ENCODE measurements at places on chromosomes 3 and 15.

DNA sequence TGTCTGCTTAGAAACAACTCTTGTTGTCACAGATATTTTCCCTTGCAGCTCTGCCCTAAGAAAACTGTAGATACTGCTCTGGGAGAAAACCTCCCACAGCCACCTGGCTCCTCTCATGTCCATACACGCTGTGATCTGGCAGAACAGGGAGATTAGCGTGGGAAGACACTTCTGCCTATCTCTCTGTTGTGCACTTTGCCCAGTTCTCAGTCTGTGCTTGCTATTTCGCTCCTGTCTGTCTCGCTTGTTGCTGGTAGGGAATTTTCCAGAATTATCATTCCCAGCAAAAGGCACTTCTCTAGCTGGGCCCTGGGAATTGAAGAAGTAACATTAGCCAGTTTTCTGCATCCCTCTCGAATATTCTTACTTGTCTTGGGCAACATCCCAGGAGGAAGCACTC lies 8.1 kb upstream of the GATM start:
- H3K27ac ChIP-seq = no peak overlapping the region
- no peak for DNase-seq
- H3K27me3 ChIP-seq = peaks cover 8% of the 10 kb centered on the region
- H3K4me1 ChIP-seq = peaks cover 9% of the 10 kb centered on the region
- no peak overlapping the region for H3K4me3 ChIP-seq

DNA sequence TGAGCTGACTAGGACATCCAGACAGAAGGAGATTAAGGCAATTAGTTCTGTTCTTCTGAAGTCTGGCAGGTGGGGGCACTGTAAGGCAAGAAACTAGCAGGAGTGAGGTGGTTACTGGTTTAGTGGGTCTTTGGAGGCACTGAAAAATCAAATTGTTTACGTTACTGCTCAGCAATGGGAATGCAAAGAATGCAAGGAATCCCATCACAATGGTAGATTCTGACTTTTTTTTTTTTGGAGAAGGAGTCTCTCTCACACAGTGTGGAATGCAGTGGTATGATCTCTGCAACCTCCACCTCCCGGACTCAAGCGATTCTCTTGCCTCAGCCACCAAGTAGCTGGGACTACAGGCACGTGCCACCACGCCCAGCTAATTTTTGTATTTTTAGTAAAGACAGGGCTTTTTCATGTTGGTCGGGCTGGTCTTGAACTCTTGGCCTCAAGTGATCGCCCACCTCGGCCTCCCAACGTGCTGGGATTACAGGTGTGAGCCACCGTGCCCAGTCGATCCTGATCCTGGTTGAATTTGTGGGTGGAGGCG lies 16.4 kb downstream of the FAM107A start:
- H3K4me1 ChIP-seq = peaks cover 3% of the 10 kb centered on the region
- peak overlapping the region; percentile 50 for H3K27ac ChIP-seq
- H3K36me3 ChIP-seq = no peaks in the 10 kb centered on the region
- H3K27me3 ChIP-seq = no peaks in the 10 kb centered on the region
- peak; percentile 95 for DNase-seq
- no peak overlapping the region for H3K4me3 ChIP-seq

- H3K4me3 ChIP-seq = no peak overlapping the region
- DNase-seq = no peak
- H3K27ac ChIP-seq = no peak overlapping the region
- H3K36me3 ChIP-seq = no peaks in the 10 kb centered on the region
- H3K4me1 ChIP-seq = no peaks in the 10 kb centered on the region
- peaks cover 4% of the 10 kb centered on the region for H3K27me3 ChIP-seq
These were observed 137.5 kb upstream of the PRR23C start for GRCh38 chr3:139182143-139182542.

GRCh38 chr3:58591517-58592510 lies 14.6 kb upstream of the FAM107A start:
- H3K4me3 ChIP-seq = no peak overlapping the region
- H3K36me3 ChIP-seq = no peaks in the 10 kb centered on the region
- H3K27me3 ChIP-seq = peaks cover 24% of the 10 kb centered on the region
- no peaks in the 10 kb centered on the region for H3K4me1 ChIP-seq
- no peak overlapping the region for H3K27ac ChIP-seq
- no peak for DNase-seq

DNA sequence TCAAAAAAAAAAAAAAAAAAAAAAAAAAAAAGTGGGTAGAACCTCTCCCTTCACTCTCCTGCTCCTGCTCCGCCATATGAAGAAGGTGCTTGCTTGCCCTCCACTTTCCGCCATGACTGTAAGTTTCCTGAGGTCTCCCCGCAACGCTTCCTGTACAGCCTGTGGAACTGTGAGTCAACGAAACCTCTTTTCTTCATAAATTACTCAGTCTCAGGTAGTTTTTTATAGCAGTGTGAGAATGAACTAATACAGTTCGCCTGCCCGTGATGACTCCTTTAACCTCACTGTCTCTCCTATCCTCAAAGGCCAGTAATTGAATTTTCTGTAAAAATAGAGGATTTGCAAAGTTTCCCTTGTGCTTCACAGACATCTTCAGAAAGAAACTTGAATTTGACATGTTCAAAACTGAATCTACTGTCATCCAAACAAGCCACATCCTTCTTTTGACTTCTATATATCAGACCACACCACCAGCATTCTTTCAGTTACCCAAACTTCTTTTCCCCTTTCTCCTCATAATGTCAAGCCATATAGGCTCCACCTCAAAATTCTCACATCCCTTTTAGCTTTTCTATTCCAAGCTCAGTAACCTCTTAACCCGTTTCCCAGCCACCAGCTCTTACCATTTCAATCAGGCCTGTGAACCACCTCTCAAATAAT lies 44.3 kb downstream of the P2RY1 start:
- H3K27ac ChIP-seq = no peak overlapping the region
- H3K27me3 ChIP-seq = peaks cover 5% of the 10 kb centered on the region
- no peaks in the 10 kb centered on the region for H3K36me3 ChIP-seq
- DNase-seq = no peak
- no peak overlapping the region for H3K4me3 ChIP-seq
